Thoracic aorta endothelial cell (primary cell): ENCODE measurements at places on chromosomes 6 and 20. TPM values are rescaled to one million over a fixed set of nuclear protein-coding genes. Genes with fewer than 3 reads are reported as not detected.

TJAP1 gene
- 12.6 and 15.6 TPM in 2 replicates for total RNA-seq

TSPO2 gene
- total RNA-seq, result not detected in 2 replicates

NPBWR2 gene
- not detected in 2 replicates for total RNA-seq

ERVFRD-1 gene
- total RNA-seq, result not detected in 2 replicates
